ENCODE measurements at places on chromosomes 7 and 10. TPM values are rescaled to one million over a fixed set of nuclear protein-coding genes. Genes with fewer than 3 reads are reported as not detected.
A peak's percentile ranks its signal among the peaks of the same experiment; 100 is the strongest.

CAV1 gene
- total RNA-seq = 342 TPM

TRPV5 gene
- total RNA-seq = not detected

NKX2-3 gene
- not detected for total RNA-seq

BAIAP2L1 gene
- total RNA-seq = 9.6 TPM

GRCh38 chr7:87628780-87629569, 777 bp downstream of the RUNDC3B start:
- DNase-seq = peak; percentile 26

DNA sequence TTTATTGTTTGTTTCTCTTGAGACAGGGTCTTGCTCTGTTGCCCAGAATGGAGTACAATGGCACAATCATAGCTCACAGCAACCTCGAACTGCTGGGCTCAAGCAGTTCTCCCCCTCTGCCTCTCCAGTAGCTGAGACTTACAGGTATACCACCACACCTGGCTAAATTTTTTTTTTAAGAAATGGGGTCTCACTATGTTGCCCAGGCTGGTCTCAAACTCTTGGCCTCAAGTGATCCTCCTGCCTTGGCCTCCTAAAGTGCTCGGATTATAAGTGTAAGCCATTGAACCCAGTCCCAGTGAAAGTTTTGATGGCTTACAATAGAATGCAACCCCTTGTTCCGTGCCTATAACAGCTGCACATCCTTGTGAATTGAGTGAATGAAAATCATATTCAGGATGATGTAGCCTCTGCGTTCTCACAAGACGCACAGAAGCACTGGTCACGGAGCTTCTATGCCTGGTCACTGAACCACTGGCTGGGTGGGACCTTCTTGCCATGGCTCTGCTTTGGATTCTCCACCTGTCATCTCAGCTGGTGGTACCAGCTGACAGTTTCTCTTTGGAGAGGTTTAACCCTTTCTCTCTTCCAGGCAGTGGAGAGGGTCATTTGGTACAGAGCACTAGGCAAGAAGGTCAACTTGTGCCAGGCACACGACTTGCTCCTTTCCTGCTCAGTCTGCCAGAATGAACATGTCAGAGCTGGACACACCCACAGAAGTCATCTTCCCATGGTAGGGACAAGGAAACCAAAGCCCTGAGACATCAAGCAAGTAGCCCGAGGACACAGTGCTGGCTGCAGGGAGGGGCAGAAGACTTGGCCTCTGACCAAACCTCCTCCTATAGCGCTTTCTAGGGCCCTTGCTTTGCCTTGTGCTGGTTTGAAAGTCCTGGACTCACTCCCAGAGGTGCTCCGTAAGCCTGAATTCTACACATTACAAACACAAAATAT, 89.6 kb downstream of the ATXN7L1 start:
- DNase-seq = no peak

DNA sequence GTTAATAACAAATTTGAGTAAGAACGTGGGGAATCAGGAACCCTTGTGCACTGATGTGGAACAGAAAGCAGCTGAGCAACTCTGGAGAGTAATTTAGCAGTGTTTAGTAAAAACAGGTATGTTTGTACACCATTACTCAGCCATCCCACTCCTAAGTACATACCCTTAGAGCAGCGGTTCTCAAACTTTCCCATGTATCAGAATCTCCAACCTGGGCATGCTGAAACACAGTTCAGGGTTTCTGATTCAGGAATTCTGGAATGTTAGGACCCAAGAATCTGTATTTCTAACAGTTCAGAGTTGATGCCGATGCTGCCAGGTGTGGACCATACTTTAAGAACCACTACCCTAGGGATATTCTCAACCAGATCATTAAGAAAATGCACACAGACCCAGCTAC, 5.1 kb downstream of the SGMS1 start:
- no peak for DNase-seq

- no peak for DNase-seq
Measured at GRCh38 chr7:97016381-97017191, 8.0 kb downstream of the DLX5 start.

GRCh38 chr7:45511721-45512597, 62.2 kb upstream of the ADCY1 start:
- DNase-seq = no peak

DNA sequence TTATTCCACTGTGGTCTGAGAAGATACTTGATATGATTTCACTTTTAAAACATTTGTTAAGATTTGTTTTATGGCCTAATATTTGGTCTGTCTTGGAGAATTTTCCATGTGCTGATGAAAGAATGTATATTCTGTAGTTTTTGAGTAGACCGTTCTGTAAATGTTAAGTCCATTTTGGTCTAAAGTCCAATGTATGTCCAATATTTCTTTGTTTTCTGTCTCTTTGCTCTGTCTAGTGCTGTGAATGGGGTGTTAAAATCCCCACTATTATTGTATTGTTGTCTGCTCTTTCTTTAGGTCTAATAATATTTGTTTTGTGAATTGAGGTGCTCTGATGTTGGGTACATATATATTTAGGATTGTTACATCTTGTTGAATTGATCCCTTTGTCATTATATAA, 31.3 kb downstream of the DNAJC9 start:
- DNase-seq = no peak

- no peak for DNase-seq
Measured at GRCh38 chr7:115558161-115558560, 472.4 kb downstream of the TFEC start.

DNA sequence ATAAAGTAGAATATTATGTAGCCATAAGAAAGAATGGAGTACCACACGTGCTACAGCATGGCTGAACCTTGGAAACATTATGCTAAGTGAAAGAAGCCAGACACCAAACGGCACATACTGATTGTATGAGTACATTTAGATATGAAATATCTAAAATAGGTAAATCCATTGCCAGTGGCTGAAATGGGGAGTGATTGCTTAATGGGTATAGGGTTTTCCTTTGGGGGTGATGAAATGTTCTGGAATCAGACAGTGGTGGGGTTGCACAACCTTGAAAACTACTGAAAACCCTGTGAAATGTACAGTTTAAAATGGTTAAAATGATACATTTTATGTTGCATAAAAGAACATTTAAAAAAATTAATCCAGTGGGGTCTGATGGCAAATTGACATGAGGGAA, 667.9 kb downstream of the AUTS2 start:
- DNase-seq = no peak

- DNase-seq = no peak
Measured at GRCh38 chr7:197413-198335, 5.3 kb downstream of the FAM20C start.

DNA sequence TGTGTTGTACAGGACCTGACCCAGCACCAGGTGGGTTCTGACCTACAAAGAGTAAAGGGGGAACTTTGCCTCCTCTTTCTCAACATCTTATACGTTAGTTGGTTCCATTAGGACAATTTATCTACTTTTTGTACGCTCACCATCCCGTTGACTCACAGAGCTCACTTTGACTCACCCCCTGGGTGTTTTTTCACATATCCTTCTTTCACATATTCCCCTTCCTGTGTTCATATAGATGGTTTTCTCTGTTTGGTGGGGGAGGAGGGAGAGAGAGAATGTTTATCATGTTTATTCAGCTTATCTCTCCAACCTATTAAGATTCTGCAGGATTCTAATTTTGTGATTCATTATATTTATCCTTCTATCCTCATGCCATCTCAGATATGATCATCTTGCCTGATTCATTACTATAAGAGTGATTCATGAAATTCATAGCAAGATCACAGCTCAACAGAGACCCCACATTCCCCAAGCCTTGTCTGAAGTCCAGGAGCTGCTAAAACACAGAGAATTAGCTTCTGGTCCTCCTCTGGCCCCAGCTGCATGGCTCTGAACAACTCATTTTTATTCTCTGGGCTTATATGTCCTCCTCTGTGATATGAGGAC, 37.2 kb downstream of the PRSS2 start:
- no peak for DNase-seq

GRCh38 chr7:12741951-12742575, 54.6 kb downstream of the ARL4A start:
- DNase-seq = no peak

- DNase-seq = no peak
Measured at GRCh38 chr10:2834214-2834613, 233.1 kb upstream of the PFKP start.

- no peak for DNase-seq
Measured at GRCh38 chr10:110212119-110213006, 5.0 kb downstream of the MXI1 start.

DNA sequence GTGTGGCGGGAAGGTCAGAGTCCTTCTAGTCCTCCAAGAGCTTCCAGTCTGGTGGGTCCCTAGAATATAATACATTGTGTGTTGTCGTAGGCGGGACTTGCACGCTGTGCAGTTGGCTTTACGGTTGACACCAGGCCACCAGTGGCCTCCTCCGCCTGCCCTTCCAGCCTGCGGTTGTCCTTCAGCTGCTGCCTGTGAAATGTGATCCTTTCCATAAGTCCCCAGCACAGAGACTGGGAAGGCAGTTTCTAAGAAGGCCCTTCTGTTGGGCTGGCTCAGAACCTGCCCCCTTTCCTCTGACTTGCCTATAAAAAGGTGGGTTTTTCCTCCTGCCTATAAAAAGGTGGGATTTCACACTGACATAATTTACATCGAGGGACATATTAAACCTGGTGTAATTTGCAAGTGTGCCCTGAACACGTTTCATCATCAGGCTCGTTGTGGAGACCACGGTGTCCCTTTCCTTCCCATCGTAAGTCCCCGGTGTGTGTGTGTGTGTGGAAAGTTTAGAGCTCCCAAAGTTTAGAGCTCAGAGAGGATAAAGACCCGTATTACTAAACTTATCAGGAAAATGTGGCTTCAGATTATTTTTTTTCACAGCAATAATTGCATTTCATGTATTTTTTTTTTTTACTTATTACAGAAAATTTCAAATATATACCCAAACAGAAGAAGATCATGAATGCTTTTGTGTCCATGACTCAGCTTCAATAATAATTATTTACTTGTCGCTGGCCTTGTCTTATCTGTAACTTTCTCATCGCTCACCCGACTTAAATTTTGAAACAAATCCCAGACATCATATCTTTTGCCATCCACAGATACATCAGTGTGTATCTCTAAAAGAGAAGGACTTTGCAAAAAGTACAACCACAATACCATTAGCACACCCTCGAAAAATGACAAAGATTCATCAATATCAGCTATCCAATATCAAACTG, 45.1 kb downstream of the CUX1 start:
- no peak for DNase-seq

DNA sequence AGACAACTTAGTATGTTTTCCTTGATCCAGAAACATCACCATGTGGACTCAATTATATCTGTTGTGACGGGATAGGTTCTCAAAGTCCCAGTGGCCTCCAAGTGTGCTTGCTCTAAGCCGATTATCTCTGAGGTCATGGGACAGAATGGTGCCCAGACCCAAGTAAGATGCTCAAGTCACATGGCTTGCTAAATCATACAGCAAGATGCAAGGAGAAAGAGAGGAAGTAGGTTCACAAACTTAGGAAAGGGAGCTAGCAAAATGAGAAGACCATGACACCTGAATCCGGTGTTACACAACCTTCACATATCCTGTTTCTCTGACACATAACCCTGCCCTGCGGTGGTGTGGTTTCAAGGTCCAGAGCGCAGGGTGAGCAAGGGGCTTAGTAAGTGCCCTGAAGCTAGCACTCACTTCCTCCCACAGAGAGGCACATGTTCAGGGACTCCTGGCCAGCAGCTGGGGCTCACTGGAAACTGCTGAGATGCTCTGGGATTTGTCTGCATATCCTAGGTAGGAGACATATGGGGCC, 590.9 kb upstream of the ANKRD30A start:
- DNase-seq = peak; percentile 80

DNA sequence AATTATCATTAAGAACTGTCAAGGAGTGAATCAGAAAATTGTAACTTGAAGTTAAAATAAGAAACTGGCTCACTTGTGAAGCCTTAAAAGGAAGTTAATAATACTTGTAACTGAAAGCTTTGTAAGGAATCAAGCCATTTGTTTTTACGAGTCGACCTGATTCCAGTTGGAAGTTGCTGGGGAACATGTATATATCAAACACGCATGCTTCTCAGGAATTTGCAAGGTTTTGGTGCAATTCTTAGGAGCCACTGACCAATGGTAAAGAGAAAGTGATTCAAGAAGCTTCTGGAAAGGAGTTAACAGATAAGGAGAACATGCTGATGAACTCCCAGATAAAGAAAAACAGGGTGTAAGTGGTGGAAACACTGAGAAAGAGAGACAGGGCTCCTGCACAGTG, 56.4 kb downstream of the ETV1 start:
- no peak for DNase-seq

- peak; percentile 30 for DNase-seq
Measured at GRCh38 chr10:581776-582330, 107.6 kb downstream of the DIP2C start.

- no peak for DNase-seq
Measured at GRCh38 chr7:51017576-51018535, 235.2 kb upstream of the GRB10 start.

DNA sequence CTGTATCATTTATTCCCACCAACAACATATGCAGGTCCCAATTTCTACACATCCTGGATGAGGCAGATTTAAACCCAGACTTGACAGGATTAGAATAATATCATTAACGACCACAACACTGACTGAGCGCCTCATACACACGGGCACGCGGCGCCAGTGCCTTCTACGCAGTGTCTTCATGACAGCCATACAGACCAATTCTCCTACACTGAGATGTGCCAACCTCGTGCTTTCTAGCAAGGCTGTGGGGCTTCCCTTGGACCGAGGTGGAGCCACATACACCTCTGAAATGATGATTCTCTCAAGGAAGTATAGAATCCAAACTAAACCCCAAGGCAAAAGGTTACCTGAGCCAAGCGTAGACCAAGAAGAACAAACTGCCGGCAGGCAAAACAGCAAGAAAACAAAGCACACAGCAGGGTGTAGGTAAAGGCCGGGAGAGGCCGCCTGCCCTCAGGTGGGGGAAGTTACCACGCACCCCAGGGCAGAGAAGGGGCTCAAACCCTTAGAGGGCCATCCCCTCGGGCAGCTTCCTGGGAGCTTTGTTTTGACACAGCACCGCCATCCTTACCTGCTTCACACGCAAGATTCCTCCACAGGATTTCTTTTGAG, 75.8 kb downstream of the DLG5 start:
- DNase-seq = no peak

DNA sequence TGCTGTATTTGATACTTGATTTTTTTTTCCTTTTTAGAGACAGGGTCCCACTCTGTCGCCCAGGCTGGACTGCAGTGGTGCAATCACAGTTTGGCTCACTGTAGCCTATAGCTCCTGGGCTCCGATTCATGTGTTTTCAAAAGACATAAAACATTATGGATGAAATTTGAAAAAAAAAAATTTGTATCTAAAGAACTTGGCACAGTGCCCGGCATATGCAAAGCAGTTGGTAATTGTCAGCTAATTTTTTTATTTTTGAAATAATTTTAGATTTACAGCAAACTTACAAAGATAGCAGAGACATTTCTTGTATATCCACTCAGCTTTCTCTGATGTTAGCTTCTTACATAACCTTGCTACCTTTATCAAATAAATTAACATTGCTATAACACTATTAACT, 20.3 kb upstream of the SAMD8 start:
- no peak for DNase-seq

GRCh38 chr10:76665029-76665428, 972.6 kb downstream of the KCNMA1 start:
- DNase-seq = no peak

- DNase-seq = no peak
Measured at GRCh38 chr10:58311026-58311425, 23.8 kb upstream of the UBE2D1 start.

All from MG63 (cell line).